ENCODE measurements at places on chromosomes 12 and 14.

GRCh38 chr14:99041820-99042174 is 230.2 kb downstream of the BCL11B start:
- H3K27me3 ChIP-seq = no peaks in the 10 kb centered on the region
- H3K4me1 ChIP-seq = peaks cover 4% of the 10 kb centered on the region
- no peak overlapping the region for H3K4me3 ChIP-seq
- no peak for DNase-seq

GRCh38 chr12:115394496-115395220 is 710.7 kb upstream of the TBX3 start:
- peaks cover 7% of the 10 kb centered on the region for H3K4me1 ChIP-seq
- H3K27ac ChIP-seq = no peak overlapping the region
- no peak for DNase-seq
- H3K36me3 ChIP-seq = peaks cover 14% of the 10 kb centered on the region
- H3K4me3 ChIP-seq = no peak overlapping the region

DNA sequence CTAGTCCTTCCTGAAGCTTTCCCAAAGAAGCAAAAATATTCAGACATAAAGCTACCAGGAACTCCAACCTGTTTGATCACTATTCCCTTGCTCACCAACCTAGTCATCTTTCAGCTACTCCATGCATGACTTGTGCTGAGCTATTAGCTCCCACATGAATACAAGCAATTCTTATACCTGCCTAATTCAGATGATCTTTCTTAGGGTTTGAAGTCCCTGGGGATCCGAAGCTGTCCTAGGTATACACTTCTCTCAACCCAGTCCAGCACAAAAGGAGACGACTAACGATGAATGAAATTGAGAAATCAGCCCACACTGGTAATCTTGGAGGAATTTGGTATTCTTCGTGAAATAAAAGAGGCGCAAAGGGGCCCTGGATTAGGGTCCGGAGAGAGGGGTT is 631 bp upstream of the PTGR2 start:
- H3K4me1 ChIP-seq = peaks cover 22% of the 10 kb centered on the region
- H3K36me3 ChIP-seq = no peaks in the 10 kb centered on the region
- peak overlapping the region; percentile 98 for H3K4me3 ChIP-seq

GRCh38 chr12:85301051-85301450 is 21.0 kb downstream of the ALX1 start:
- H3K27ac ChIP-seq = no peak overlapping the region
- H3K27me3 ChIP-seq = no peaks in the 10 kb centered on the region
- no peak for DNase-seq

Measured in WTC11 (cell line).